PC-3 (cell line): ENCODE measurements at places on chromosomes 6 and 20.

DNA sequence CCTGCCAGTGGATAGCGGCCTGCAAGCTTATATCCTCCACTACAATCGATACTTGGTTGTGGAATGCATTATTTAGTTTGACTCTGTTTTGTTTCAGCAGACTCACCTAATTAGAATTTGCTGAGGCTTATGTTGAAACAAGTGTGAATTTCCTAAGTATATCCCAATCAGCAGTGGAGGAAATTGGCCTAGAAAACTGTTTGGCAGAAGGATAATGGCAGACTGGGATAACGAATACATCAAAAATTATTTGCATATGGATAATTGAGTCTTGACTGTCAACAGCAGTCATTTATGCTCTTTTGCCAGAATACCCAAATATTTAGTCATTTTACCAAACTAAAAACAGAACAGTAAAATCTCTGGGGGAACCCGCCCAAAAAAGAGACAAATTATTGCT is 261.0 kb downstream of the DOK5 start:
- DNase-seq, result no peak
- no peaks in the 10 kb centered on the region for H3K36me3 ChIP-seq
- H3K27ac ChIP-seq, result no peak overlapping the region
- no peaks in the 10 kb centered on the region for H3K4me1 ChIP-seq
- no peak overlapping the region for H3K4me3 ChIP-seq

DNA sequence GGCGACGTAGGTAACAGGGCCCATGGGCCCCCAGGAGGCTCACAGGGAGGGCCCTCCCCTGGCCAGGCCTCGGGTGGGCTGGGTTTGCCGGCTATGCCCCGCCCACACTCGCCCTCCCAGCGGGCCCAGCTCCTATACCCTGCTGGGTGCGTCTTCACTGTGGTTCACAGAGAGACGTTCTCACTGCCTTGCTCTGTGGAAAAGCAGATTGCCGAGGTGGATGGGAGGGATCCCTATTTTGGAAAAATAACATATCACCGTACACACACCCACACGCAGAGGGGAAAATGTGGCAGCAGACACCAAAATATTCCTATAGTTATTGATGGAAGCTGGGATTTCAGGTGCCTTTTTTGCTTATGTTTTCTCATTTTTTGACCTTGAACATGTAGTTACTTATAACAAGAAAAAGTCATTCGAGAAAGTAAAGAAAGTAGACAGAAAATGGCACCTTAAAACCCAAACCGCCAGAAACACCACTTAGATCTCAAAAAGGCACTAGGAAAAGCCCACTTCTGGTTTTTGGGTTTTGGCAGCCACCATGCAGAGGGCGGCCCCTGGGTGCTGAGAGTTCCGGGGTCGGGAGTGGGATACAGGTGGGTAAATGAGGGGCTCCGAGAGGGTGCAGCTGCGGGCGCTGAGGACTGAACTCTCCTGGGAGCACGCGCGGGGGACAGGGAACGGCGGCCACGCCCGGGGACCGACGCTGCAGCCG is 49.4 kb downstream of the TMEM242 start:
- H3K27me3 ChIP-seq, result no peaks in the 10 kb centered on the region
- H3K4me3 ChIP-seq, result peak overlapping the region; percentile 81
- H3K27ac ChIP-seq, result no peak overlapping the region
- no peak for DNase-seq
- peaks cover 3% of the 10 kb centered on the region; the same call in 1 of the 2 replicates for H3K4me1 ChIP-seq
- H3K36me3 ChIP-seq, result no peaks in the 10 kb centered on the region

GRCh38 chr6:151059612-151060095 is 180.1 kb upstream of the AKAP12 start:
- H3K27ac ChIP-seq, result peak overlapping the region; percentile 100
- no peaks in the 10 kb centered on the region for H3K27me3 ChIP-seq
- peak overlapping the region; percentile 17; the same call in 1 of the 2 replicates for H3K4me3 ChIP-seq
- peaks cover 50% of the 10 kb centered on the region for H3K4me1 ChIP-seq
- no peak for DNase-seq

DNA sequence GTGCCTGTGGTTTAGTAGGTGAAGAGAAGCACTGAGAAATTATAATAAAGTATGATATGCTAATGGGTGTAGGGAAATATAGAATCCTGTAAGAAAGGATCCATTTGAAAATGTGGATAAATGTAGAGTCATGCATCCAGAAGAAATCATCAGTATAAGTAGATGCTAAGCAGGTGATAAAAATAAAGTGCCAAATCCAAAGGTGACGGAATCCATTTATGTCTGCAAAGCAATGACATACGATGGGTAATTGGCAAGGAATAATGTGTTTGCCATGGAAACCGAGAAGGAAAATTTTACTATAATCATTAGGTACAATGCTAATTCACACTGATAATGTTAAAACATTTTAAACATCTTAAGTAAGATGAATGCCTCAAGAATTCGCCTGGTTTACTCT is 163.0 kb downstream of the OPN5 start:
- no peak overlapping the region for H3K4me3 ChIP-seq
- H3K27ac ChIP-seq, result no peak overlapping the region
- DNase-seq, result no peak
- no peaks in the 10 kb centered on the region for H3K36me3 ChIP-seq

DNA sequence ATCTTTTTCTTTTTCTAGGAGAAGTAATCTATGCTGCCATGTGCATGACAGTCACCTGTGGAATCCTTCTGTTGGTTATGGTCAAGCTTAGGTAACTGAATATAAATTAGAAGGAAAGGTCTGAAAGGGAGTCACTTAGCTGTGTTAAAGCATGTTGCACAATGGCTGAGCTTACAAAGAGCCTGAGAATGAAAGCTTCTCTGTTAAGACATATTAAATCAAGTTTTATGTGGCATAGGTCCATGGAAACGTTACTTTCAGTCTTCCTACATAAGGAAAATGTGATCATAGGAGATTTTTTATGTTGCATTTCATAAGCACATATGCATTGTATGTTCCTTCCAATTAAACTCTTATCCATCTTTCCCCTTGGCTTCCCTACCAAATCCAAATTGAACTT is 72.1 kb downstream of the GFRAL start:
- H3K36me3 ChIP-seq, result no peaks in the 10 kb centered on the region
- H3K4me3 ChIP-seq, result no peak overlapping the region
- peaks cover 11% of the 10 kb centered on the region for H3K27me3 ChIP-seq

- no peak overlapping the region for H3K4me3 ChIP-seq
- H3K36me3 ChIP-seq, result no peaks in the 10 kb centered on the region
- DNase-seq, result peak; percentile 32
- no peaks in the 10 kb centered on the region for H3K27me3 ChIP-seq
- 0 out of 2 replicates have a peak, but pooled peaks cover 2% of the 10 kb centered on the region for H3K4me1 ChIP-seq
Measured at GRCh38 chr6:113833537-113833936, 23.6 kb upstream of the MARCKS start.

- H3K36me3 ChIP-seq, result no peaks in the 10 kb centered on the region
- no peak overlapping the region for H3K4me3 ChIP-seq
- DNase-seq, result no peak
- H3K27me3 ChIP-seq, result peaks cover 19% of the 10 kb centered on the region; the same call in 1 of the 2 replicates
- H3K4me1 ChIP-seq, result no peaks in the 10 kb centered on the region
- H3K27ac ChIP-seq, result no peak overlapping the region
Measured at GRCh38 chr6:20033697-20034407, 178.4 kb downstream of the MBOAT1 start.

- H3K36me3 ChIP-seq, result no peaks in the 10 kb centered on the region; the same call in 1 of the 2 replicates
- no peak overlapping the region for H3K4me3 ChIP-seq
- no peak for DNase-seq
- no peak overlapping the region for H3K27ac ChIP-seq
Measured at GRCh38 chr6:131003488-131004386, 59.3 kb downstream of the EPB41L2 start.

DNA sequence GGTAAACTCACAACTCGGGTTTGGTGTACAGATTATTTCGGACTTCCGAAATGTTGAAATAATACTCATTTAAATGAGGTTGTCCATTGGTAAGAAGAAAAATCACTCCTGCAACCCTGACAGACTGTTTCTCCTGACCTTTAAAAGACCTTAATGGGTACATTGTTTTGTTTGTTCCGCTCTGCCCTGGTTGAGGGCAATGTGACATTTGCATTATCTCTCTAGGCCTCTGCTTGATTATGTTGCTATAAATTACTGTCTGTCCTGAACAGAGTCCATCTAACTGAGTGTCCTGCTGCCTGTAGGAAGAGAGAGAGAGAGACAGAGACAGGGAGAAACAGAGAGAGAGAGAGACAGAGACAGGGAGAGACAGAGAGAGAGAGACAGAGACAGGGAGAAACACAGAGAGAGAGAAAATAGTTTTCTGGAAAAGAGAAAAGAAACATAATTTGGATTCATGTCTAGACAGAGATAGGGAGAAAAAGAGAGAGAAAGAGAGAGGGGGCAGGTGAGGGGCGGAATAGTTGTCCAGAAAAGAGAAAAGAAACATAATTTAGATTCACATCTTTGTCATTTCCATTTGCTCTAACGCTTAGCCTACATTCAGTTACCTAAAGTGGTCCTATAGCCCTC is 83.2 kb downstream of the SHLD1 start:
- H3K27ac ChIP-seq, result no peak overlapping the region
- no peaks in the 10 kb centered on the region for H3K36me3 ChIP-seq
- no peaks in the 10 kb centered on the region for H3K27me3 ChIP-seq
- DNase-seq, result no peak
- peaks cover 11% of the 10 kb centered on the region for H3K4me1 ChIP-seq

GRCh38 chr20:24208652-24209051 is 220.1 kb upstream of the GGTLC1 start:
- no peaks in the 10 kb centered on the region for H3K36me3 ChIP-seq
- H3K4me1 ChIP-seq, result no peaks in the 10 kb centered on the region
- no peak overlapping the region for H3K4me3 ChIP-seq
- H3K27me3 ChIP-seq, result peaks cover 24% of the 10 kb centered on the region

DNA sequence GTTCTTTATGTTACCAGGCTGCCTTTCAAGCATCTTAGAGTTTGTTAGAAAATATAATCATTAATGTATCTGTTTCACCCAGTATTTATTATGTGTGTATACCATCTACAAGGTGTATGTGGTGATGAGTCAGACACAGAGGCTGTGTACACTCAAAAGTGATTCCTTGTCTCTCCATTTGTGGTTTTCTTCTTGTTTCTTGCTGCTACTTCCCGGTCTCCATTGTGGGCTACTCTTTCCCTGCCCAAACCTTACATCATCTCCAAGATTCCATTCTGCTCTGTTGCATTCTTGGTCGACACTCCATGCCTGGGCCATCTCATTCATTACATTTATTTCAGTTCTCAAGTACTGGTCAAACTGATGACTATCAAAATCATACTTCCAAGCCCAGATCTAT is 182.2 kb upstream of the STXBP5 start:
- H3K27me3 ChIP-seq, result no peaks in the 10 kb centered on the region
- H3K4me3 ChIP-seq, result no peak overlapping the region
- peak; percentile 48 for DNase-seq
- H3K27ac ChIP-seq, result no peak overlapping the region
- no peaks in the 10 kb centered on the region for H3K4me1 ChIP-seq
- H3K36me3 ChIP-seq, result no peaks in the 10 kb centered on the region

DNA sequence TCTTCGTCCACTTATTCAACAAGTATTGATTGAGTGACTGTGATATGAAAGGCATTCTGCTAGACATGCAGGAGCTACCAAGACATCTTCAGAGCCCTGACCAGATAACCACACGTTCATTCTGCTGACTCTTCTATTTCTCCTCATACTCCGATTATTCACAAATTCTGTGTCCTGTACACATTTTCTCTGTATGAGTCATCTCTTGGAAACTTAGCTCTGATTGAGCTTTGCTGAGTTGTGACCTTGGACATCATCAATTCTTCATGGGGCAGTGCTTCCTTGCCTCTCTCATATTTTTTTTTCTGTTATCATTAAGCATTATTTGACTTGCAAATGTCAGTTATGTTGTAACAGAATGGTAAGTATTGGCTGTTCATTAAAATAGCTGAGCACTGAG is 351.6 kb upstream of the CNR1 start:
- peaks cover 17% of the 10 kb centered on the region for H3K27me3 ChIP-seq
- no peaks in the 10 kb centered on the region for H3K4me1 ChIP-seq
- no peak overlapping the region for H3K27ac ChIP-seq
- H3K4me3 ChIP-seq, result no peak overlapping the region

DNA sequence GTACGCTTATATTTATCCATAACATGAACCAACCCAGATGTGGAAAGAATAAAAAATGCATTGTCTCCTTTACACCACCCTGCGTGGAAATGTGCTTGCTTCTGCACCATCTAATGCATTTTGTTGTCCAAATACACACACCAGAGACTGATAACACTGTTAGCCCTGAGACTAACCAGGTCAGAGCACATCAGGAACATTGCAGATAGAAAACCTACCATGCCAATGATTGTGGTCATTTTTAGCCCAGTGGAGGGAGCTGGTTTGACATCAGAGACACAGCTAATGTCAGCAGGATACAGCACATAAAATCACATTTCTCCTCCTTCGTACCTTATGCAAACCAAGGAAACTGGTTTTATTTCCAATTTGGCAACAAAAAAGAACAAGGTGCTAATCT is 528.7 kb downstream of the DOK5 start:
- no peak overlapping the region for H3K4me3 ChIP-seq
- H3K27ac ChIP-seq, result no peak overlapping the region
- no peak for DNase-seq
- no peaks in the 10 kb centered on the region for H3K36me3 ChIP-seq

DNA sequence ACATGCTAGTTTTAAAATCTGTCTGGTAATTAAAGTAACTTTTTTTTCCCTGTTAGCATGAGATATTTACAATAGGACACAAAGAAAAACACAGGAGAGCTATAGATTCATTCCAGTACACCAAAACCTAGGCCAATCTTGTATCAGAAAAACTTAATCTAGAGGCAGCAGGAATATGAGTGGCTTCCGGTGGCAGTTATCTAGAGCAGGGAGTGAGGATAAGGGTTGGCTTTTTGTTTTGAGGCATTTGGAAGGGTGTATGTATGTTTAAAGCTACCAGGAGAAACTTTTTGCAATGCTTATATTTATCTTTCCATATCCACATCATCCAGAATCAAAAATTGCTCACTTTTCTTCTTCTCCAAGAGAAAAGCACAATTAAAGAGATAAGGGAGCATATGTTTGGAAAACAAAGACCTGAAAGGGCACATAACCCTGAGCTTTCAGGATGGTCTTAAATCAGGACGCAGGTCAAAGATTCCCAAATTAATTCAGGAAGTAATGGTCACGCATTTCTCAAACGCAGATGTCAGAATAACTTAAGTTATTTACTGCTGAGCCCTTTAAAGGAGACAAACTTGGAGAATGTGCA is 13.1 kb downstream of the TFAP2A start:
- H3K4me1 ChIP-seq, result peaks cover 59% of the 10 kb centered on the region
- peak overlapping the region; percentile 100; the same call in 1 of the 2 replicates for H3K27ac ChIP-seq
- H3K36me3 ChIP-seq, result peaks cover 60% of the 10 kb centered on the region
- no peak for DNase-seq

DNA sequence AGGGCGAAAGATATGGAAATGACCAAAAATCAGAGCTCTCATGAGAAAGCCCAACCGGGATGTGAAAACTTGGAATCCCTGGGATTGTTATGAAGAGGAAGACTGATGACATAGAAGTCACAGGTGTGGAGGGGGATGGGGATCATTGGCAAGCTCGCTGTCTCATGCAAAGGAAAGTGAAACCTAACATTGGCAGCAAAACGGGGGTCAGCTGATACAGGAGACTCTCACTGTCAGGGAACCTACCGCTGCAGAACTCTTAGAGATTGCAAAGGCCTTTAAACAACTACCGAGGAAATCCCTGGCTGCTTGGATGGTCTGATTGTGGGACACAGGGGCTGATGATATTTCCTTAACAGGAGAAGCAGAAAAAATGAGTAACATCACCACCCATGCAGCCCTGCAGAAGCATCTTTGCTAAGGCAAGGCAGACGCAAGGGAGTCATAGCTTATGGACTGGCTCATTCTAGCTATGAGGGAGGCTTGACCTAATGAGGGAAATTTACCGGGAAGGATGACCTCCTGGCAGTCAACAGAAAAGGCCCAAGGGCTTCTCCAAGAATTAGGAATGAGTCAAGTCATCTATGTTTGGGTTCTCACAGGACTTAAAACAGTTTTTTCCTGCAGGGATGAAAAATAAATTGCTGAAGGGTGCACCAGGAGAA is 7.0 kb downstream of the MUC21 start:
- H3K4me3 ChIP-seq, result no peak overlapping the region
- H3K4me1 ChIP-seq, result no peaks in the 10 kb centered on the region
- DNase-seq, result no peak
- no peak overlapping the region for H3K27ac ChIP-seq
